Lung microvascular endothelial cell (primary cell): ENCODE measurements at places on chromosomes 13 and 19.

DNA sequence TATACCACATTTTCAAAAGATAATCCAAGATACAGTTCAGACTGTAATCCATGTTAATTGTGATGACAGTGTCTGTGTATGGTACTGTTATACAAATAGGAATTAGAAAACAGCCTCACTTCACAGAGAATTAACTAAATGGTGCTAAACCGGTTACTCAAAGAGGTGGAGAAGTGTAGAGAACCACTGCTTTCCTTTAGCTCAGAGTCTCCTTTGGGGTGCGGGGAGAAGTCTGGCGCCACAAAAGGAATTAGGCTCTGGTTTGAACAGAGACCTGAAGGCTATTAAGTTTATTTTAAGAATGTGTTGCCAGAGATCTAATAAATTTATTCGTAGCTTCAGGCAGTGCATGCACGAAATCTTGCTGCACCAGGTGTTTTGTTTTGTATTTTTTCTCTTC is 65.8 kb downstream of the FREM2 start:
- DNase-seq = no peak

- no peak for DNase-seq
Measured at GRCh38 chr13:93628136-93628797, 401.7 kb downstream of the GPC6 start.

DNA sequence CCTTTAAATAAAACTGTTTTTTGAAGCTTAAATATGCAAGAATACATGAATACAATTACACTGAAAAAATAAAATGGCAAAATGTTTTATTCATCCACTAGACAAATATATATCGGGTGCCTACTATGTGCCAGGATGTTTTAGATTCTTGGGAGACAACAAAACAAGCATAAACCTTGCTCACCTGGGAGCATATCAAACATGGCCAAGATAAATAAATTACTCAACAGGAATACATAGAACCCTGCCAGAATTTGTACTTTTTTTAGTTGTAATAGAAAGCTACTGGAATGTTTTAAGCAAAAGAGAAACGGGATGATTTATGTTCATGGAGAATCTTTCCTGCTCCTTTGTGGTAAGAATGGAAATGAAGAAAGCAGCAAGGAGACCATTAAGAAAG is 2358.5 kb upstream of the PCDH20 start:
- DNase-seq = no peak

- no peak for DNase-seq
Measured at GRCh38 chr13:104414771-104415170, 1348.6 kb upstream of the SLC10A2 start.

DNA sequence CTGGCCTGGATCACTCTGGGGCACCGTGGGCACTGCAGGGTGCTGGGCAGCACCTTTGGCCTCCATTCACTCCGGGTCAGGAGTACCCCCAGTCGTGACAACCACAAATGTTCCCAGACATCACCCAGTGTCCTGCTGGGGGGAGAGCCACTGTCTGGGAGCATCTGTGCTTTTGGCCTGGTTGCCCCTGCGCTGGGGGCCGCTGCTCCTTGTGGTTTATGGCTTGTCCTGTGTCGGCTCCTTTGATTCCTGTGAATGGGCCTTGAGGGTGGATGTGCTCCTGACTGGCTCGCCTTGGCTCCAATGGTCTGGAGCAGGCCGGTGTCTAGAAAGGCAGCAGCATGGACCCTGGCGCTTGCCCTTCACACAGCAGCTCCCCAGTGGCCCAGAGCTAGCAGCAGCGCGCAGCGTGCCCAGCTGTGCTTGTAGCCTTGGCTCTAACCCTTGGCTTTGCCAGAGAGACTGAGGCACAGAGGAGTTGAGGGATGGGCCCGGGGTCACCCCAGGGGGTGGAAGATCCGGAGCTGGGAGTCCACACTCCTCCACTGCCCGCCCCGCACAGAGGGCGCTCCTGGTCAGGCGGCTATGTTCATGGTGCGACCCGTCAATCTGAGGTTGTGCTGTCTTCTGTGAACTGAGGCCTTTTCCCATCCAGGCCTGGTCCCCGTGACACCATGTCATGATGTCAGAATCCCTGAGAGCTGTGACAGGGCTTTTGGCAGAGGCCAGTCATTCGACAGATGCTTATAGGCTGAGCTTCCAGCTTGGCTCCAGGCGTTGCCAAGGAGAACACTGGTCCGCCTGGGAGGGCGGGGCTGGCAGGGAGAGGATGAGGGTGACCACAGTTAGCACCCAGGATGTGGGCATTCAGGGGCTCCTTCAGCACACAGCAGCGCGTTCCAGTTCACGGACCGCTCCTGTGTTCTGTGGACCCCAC is 4.1 kb downstream of the DAZAP1 start:
- no peak for DNase-seq
